ENCODE measurements at places on chromosomes 7 and 10.

- DNase-seq, result no peak
Observed at GRCh38 chr7:17230099-17230807, 68.2 kb upstream of the AHR start.

DNA sequence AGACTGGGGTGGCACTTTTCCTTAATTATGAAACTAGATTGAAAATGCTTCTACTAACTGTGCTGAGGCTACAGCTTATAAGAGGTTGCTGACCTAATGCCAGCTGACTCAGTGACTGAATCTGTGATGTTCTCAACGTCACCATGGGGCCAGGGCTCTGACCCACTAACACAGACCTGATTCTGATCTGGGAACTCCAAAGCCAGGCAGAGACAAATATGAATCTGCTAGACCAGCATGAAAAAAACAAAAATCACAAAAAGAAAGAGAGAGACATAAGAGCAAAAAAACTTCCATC, 16.1 kb downstream of the USP6NL start:
- no peak for DNase-seq

- no peak for DNase-seq
Observed at GRCh38 chr10:79159141-79159651, 90.4 kb downstream of the ZMIZ1 start.

DNA sequence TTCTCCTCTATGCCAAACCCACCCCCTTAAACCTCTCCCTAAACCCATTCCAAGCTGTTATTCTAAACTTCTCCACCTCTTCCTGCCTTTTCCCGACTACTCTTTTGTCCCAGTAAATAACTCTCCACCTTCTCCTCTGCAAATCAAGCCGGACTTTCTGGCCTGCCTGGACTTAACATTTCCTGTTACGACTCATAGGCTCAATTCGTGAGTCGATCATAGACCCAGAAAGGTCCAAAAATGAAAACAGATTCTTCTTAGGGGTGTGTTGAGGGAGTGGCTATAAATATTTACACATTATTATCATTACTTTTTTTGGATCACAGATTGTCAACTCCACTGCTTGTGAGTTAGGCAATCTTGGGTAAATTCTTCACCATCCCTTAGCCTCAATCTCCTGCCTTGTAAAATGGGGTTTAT, 59.0 kb upstream of the HABP2 start:
- DNase-seq, result no peak

GRCh38 chr7:32587411-32587948, 92.2 kb downstream of the AVL9 start:
- no peak for DNase-seq

- no peak for DNase-seq
Observed at GRCh38 chr7:123485721-123486120, 48.7 kb downstream of the IQUB start.

GRCh38 chr10:124145109-124145870, 51.9 kb upstream of the CHST15 start:
- peak; percentile 45 for DNase-seq

- no peak for DNase-seq
Observed at GRCh38 chr7:157441023-157441399, 104.2 kb downstream of the DNAJB6 start.

DNA sequence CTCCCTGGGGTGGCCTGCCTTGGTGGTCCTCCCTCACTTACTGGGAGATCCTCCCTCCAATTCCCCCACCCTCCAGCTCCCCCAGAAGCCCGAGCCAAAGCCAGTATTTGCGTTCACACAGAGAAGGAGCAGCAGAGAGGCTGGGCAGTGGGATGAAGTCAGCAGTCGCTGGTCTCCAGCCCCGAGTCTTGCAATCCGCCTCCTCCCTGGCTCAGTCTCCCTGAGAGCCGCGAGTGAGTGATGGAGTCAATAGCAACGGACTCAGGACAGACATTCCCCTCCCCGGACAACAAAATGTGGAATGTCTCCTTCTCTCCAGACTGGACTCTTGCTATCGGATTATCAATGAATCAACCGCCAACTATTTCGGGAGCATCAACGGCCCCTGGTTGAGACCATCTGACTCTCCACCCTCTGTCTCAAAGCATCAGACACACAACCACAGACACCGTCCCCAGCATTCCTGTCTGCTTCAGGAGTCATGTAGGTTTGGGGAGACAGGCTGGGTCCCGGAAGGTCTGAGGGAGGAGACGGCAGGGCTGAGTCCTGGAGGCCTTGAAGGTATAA, 178.4 kb downstream of the SH3PXD2A start:
- DNase-seq, result no peak

Data from thyroid gland (tissue), 4 donors.